ENCODE measurements at places on chromosomes 3 and 15.
A peak's percentile ranks its signal among the peaks of the same experiment; 100 is the strongest.

- no peak for DNase-seq
Measured at GRCh38 chr3:120393761-120394160, 44.6 kb upstream of the LRRC58 start.

GRCh38 chr3:49668414-49668797, 5.7 kb upstream of the APEH start:
- no peak for DNase-seq

DNA sequence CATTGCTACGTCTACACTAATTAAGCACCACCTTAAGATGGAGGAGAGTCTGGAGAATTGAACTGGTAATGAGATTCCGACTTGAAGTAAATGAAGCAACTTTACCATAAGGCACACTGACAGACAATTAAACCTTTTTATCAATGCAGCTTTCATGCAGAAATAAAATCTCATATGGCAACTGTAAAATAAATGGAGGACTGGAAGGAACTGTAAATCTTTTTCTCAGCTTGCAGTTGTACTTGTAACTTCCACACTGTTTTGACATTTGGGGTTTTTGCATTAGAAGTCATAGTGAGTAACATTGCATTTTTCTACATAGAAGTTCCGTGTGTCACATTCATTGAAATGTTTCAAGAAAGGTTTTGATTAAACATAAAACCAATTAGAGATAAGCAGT, 705.3 kb downstream of the NLGN1 start:
- DNase-seq, result no peak

GRCh38 chr3:83769791-83770663, 1188.8 kb upstream of the CADM2 start:
- DNase-seq, result no peak

- DNase-seq, result peak; percentile 52
Measured at GRCh38 chr3:196941729-196942225, 551 bp downstream of the NCBP2 start.

DNA sequence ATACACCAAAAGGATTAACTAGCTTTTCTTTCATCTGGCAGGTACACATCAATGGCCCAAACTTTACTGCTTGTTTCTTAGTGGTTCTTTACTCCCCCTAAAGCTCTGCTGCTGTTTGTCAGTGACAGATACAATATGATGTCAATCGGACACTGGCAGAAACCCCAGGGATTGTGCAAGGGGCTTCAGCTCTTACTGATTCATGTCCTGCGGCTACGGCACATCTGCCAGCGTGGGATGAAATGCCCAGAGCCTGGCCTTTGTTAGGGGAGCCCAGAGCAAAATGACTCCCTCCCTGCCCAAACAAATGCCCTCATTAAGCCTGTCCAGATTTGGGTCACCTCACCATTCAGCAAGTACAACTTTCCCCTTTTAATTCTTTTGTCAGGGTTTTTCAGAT, 28.3 kb downstream of the SRP14 start:
- no peak for DNase-seq

GRCh38 chr3:78765671-78766485, 1001.9 kb downstream of the ROBO1 start:
- no peak for DNase-seq

GRCh38 chr3:111292117-111292516, 220.5 kb downstream of the NECTIN3 start:
- DNase-seq, result no peak

GRCh38 chr3:38114052-38114874, 22.7 kb downstream of the ACAA1 start:
- no peak for DNase-seq

GRCh38 chr15:69237718-69238117, 61.0 kb upstream of the PAQR5 start:
- no peak for DNase-seq

DNA sequence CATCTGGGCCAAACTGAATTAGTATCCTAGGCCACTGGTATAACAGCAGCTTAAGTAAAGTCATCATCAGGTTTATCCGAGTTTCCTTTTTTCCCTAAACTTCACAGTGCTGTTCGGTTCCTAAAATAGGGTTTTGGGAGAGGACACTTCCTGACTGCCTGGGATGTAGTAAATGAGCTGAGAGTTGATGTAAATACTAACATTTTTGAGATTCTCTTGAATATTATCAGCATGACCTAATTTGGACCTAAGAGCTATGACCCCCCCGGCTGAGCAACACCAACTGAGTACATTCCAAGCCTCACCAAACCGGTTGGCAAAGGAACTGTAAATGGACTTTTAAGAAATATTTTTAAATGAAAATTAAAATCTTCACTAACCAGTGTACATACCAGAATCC, 78.8 kb downstream of the IL5RA start:
- no peak for DNase-seq

DNA sequence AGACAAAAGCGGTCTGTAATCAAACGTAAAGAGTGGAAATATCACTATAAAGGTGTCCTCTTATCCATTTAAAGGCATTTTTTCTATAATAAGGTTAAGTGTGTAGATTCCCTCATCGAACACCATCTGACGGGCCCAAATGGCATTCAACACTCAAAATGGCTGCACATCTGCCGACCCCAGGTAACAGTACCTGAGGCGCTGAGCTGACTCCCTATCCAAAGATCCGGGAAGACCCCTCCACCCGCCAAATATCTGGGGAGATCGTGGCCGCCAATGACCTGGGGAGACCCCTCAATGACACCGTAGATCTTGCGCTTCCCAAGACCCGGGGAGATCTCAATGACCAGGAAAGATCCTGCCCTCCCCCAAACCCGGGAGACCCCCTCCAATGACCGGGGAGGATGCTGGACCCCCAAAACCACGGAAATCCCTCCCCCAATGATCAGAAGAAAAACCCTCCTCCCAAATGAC, 476 bp downstream of the IP6K2 start:
- DNase-seq, result no peak

- DNase-seq, result no peak
Measured at GRCh38 chr3:45008117-45008516, 18.0 kb upstream of the CLEC3B start.

- DNase-seq, result no peak
Measured at GRCh38 chr15:101201411-101202174, 50.3 kb downstream of the CHSY1 start.

DNA sequence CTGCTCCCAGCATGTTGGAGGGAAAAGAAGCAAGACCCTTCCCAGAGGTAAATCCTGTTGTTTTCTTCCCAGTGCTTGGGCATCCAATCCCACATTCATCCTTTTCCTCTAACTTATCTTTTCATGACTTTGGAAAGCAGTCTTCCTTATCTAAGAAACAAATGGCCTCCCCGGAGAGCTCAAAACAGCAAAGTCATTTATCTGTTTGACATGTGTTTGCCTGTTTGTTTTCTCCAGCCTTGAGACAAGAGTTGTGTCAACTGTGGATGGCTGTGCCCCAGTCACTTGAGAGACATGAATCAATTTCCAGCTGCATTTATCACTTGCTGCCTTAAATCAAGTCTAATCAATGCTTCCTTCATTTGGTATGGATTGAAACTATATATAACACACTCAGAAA, 103.9 kb downstream of the SHQ1 start:
- no peak for DNase-seq

GRCh38 chr3:178436773-178437172, 99.5 kb upstream of the KCNMB2 start:
- no peak for DNase-seq

DNA sequence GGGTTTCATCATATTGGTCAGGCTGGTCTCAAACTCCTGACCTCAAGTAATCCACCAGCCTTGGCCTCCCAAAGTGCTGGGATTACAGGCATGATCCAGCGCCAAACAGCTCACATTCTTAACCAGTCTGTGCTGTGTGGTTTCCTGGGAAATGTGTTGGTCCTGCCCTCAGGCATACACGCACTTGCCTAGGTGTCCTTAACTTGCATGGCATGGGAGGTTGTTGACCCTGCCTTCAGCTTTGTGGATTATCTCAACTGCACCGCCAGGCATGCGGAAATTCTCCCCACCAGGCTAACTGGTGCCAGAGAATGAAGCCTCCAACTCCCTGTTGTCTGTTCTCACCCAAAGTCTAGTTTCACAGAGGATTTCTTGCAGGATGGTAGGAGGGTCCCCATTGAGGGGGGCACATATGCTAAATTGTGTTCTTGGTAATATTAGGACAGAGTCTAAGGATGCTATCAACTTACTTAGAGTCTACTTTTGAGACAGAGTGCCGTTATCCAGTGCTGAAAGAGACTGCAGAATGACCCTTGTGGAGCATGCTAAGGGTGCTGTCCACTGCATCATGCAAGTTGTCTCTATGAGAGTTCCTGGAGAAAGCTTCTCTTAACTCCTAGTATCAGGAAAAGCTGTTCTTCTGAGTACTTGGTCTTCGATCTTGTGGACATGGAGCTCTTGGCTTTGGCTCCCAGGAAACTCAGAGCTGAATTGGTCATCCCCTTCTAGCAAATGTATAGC, 61.6 kb upstream of the EIF1B start:
- DNase-seq, result no peak

- no peak for DNase-seq
Measured at GRCh38 chr15:101269479-101270223, 7.6 kb downstream of the SELENOS start.

DNA sequence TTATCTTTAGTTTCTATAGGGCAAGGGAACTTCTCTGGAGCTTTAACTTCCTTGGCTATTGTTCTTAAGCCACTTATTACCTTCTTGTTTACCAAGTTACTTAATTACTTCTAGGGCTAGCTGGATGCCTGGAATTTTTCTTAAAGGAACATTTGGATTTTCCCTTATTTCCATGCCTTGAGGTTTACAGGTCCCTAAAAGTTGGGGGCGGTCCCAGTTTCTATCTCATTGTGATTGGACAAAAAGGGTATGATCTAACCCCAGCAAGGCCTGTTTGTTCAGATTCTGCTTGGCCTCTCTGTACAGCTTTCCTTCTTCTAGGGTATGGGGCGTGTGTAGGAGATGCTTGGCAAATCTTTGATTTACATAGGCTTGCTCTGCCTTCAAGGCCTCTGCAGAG, 17.4 kb downstream of the PDHB start:
- DNase-seq, result no peak

DNA sequence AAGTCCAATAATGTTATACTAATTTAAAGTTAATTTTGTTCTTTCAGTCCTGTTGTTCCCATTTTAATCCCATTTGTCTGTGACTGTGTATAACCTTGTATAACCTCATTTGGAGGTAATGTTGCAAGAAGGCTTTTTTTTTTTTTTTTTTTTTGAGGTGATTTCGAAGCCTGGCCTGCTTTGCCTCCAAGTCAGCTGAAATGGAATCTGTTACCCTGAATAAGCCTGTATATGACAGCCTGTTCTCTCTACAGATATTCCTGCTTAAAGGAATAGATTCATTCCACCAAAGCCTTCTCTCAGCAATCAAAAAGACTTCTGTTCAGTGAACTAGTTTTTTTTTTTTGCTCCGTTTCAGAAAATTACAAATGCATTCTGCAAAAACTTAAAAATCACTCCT, 271.8 kb upstream of the UBE2E1 start:
- DNase-seq, result no peak

DNA sequence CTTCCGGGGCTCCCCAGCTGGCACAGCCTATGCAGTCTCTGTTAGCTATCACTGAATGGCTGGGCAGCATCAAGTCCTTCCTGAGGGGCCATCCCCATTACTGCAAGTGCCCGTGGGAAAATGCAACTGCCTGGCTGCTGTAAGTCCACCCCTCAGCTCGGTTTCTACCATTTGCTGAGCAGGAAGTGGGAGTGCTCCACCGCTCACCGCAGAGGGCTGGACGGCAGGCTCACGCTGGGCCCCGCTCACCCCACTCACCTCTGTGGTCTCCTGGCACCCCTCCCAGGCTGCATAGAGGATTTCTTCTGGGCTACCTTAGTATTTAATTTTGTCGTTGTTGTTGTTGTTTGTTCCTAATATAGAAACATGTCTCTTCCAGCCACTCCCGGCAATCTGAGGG, 270.2 kb downstream of the PLCL2 start:
- DNase-seq, result no peak

GRCh38 chr3:127855246-127855645, 32.9 kb upstream of the MGLL start:
- DNase-seq, result no peak

DNA sequence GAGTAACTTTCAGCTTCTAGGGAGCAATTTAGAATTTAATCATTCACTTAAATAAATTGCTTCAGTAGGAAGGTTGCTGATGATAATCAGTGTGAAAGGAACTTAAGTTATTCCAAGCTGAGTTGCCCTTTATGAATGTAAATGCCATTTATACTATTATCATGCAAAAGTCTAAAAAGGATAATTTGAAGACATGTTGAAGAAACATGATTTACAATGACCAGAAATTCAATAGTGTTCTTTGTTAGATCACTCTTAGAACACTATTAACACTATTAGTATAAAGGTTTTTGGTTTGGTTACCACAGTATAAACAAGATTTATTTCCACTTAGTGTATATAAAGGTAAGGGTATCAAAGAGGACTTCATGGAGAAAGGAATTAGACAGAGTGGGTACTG, 1.6 kb downstream of the OR4F6 start:
- no peak for DNase-seq

DNA sequence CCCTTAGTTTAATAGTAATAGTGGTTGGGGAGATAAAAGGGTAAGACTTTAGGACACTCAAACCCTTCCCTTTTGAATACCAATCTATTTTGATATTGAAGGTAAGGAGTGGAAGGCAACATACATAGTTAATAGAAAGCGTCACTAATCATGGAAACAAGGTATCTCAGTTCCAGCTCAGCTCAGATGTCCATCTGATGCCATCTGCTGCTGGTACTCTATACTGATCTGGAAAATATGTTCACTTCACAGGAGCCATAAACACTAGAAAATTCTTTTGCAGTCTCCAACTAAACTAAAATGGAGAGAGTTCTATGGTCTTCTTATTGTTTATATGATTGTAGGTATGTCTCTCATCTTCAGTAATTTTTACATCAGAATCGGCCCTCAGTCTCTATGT, 1777.1 kb downstream of the OTOL1 start:
- no peak for DNase-seq

DNA sequence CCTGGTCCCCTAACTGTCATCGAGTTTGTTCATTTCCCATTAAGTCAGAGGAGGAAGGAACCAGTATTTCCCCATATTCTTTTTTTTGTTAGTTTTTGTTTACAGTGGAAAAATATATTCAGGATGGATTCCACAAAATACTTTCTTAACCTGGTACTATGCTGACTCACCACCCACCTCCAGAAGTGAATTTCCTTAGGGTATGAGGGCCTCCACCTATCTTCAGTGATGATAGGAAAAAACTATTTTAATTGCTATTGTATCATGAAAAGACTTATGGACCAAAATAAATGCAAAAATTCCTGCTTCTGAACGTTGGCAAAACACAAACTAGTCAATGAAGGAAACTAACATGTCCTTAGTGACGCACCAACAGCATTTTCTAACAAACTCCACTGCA, 64.2 kb upstream of the FOXP1 start:
- no peak for DNase-seq

DNA sequence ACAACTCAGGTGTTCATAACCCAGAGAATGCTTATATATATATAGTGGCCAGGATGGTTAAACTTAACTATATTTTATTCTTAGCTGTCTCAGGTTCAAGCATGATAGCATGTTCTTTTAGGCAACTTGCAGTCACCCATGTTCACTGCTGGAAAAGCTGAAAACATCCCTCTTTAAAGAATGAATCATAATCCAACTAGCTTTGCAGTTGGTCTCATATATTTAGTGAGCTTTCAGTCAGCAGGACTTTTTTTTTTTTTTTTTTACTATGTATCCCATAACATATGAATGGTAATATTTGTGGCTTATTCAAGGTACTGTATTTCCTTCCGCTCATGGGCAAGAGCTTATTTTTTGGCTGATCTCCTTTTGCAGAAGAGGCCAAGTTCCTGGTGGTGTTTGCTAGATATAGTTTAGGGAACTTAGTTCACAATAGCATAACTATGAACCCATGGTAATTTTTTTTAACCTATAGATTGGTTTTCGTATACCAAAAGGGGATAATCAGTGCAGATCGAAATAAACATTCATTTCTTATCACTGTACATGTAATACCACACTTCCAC, 77.6 kb downstream of the CMSS1 start:
- no peak for DNase-seq

Data from GM12892 (cell line).